ENCODE measurements at places on chromosomes 1 and 21.

DNA sequence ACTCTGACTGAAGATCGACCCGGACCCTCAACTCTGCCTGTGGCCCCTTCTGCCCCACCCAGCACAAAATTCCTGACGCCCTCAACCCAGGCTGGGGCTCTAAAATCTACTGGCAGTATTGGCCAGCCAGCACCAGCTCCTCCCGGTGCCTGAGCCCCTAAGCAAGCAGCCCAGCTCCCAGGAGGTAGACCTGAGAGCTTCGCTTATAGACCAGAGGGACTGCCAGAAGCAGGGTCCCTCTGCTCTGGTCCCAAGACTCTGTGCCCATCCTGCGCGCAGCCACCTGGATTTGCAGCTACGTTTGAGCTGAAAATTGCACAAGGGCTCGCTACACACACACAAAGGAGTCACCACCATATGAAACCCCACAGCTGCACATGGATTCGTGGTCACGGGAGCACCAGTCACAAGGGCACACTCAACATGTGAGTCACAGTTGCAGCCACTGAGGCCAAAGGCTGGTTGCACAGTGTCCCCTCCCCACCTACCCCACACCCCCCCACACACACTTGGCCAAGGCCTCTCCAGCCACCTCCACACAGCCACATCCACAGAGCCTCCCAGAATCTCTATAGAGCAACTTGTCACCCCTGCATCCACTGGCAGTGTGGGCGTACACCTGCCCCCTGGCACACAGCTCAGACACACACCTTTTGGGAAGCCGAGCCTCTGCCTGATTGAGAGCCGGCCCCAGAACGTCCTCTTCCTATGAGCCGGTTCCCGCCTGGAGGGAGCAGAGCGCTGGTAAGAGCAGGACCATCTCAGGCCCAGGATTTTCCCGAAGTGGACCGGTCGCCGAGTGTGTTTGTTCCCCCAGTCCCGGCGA, 1.1 kb upstream of the DMBX1 start:
- DNase-seq = no peak

- DNase-seq = no peak
Observed at GRCh38 chr21:38914528-38915293, 109.0 kb downstream of the ETS2 start.

DNA sequence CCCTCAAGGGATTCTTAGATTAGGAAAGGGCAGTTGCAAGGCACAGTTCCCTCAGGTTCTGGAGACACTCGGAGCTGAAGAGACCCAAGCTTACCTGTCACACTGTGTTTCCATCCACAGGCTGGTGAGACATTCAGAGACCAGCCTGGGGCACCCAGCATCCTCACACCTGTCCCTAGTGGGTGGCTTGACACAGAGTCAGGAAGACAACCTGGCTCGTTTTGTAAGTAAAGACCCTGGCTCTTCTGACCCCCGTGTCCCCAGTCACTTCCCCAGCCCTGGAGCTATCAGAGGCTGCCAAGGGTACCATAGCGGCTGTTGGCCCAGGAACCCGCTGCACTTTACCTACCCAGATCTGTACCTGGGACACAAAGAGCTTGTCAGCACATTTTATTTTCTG, 409.8 kb downstream of the MATN1 start:
- DNase-seq = no peak

GRCh38 chr1:3015744-3016143, 5.5 kb upstream of the ACTRT2 start:
- no peak for DNase-seq

GRCh38 chr1:11567244-11568065, 86.8 kb downstream of the FBXO2 start:
- DNase-seq = no peak

DNA sequence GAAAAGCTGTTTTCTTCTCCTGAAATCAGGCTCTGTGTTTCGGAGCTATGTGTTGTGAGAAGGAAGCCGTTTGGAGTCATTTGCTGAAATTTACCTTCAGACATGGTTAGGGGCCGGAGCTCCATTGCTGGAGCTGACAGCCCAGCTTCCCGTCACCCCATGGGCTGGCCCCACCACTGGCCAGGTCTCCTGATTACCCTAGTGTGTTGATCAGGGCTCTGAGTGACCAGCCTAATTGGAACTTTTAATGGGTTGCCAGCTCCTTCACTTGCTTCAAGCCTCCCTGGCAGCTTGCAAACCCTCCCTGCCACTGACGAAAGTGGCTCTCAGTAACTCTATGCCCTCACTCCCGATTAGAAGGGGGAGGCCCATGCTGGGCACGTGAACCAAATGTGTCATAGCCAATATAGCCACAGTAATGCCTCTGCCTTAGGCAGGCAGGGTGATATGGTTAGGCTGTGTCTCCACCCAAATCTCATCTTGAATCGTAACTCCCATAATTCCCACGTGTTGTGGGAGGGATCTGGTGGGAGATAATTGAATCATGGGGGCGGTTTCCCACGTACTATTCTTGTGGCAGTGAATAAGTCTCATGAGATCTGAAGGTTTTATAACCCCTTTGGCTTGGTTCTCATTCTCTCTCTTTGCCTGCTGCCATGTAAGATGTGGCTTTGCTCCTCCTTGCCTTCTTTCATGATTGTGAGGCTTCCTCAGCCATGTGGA, 224.1 kb downstream of the TRABD2B start:
- DNase-seq = no peak

- DNase-seq = no peak
Observed at GRCh38 chr1:9309991-9310390, 17.3 kb downstream of the SPSB1 start.

GRCh38 chr1:81298266-81298665, 502.5 kb upstream of the ADGRL2 start:
- no peak for DNase-seq

GRCh38 chr1:79052829-79053449, 46.4 kb upstream of the ADGRL4 start:
- DNase-seq = no peak

GRCh38 chr1:241229711-241230110, 127.3 kb downstream of the RGS7 start:
- DNase-seq = no peak

GRCh38 chr1:75334876-75335389, 200.7 kb downstream of the LHX8 start:
- DNase-seq = no peak

GRCh38 chr1:55898181-55898580, 681.2 kb downstream of the PLPP3 start:
- no peak for DNase-seq

DNA sequence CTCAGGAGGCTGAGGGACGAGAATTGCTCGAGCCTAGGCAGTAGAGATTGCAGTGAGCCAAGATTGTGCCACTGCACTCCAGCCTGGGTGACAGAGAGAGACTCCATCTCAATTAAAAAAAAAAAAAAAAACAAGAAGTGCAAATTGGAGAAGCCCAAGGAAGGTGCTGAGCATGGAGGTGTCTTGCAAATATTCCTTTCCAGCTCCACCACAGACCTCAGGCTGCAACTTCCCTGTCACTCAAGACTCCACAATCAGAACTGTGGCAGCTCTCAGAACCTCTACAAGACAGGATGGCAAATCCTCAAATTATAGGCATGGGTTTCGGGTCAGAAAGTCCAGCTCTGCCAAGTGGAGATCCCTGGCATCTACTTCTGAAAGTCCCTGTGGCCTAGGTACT, 104.4 kb upstream of the TIAM1 start:
- no peak for DNase-seq

- DNase-seq = no peak
Observed at GRCh38 chr1:8361198-8361849, 43.4 kb downstream of the SLC45A1 start.

- DNase-seq = no peak
Observed at GRCh38 chr1:114062477-114063099, 83.3 kb downstream of the OLFML3 start.

DNA sequence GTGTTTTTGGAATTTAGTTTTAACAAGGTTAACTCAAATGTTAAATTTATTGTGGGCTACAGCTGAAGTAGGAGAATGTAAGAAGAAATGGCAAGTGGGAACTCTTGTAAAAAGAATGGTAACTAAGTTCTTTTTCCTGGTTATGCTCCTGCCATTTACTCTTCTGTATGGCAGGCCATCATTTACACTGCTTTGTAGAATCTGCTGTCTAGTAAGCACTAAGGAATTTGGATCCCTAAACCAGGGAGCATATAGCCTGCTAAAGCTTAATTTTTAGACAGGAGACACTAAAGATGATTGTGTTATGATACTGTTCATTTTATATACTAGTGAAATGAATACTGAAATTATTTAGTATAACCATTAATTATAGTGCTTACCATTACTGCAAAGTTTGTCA, 85.3 kb downstream of the CAMTA1 start:
- no peak for DNase-seq

DNA sequence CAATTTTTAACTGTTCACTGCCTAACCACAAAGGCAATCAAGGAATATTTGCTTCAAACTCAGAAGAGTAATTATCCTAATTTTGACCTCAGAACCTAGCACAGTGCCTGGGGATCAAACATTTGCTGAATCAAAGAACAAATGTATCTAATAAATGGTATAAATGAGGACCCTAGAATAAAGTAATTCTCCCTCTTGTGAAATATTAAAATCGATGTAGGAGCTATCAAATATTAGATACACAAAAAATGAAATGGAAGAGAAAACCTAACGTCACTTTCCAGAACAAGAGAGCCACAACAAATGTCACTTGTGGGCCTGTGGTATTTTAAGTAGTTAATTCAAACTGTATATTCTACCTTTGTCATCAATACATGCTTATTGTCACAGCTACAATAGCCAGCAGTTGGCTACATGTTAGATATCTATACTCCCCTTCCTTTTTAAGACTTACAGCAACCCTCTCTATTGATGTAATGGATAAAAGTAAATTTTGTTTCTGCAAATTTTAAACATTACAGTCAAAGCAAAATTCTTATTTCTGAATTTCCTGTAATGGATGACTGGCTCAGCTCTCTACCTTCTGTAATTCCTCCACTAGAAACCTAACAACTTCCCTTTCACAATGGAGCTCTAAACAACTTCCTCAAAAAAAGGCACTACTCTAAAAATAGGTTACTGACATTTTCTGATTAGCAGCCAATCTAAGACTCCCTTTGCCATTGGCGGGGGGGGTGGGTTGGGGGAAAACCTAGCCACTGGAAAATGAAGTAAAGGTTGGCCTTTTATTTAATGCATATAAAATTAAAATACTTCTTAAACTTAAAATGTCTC, 37.6 kb downstream of the PUM1 start:
- DNase-seq = no peak

DNA sequence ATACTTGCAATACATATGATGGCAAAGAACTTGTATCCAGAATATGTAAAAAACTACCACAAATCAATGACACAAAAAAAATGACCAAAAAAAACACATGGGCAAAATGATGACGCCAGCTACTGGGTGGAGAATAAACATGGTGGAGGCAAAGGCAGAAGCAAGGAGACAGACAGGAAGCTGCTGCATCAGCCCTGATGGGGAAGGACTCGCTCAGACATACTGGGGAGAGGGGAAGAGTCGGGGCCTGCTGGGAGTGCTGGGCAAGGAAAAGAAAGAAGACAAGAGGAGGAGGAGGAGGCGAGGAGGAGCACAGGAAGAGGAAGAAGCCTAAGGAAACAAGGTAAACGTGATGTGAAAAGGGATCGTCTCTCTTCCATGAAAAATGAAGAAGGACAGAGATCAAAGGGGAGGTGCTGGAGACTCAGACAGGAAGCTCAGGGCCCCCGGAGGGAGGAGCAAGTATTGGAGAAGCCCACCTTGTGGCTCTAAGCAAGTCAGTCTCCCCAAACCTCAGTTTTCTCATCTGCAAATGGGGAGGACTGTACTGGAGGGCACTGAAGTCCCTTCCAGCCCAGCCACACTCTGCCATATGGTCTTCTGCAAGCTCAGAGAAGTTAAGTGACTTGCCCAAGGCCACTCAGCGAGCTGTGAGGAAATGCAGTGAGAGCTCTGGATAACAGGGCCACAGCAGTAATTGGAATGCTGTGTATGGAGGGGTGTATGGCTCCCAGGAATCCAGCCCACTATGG, 24.2 kb downstream of the OLFML2B start:
- DNase-seq = no peak

- no peak for DNase-seq
Observed at GRCh38 chr21:38351961-38352521, 95.2 kb downstream of the KCNJ15 start.

DNA sequence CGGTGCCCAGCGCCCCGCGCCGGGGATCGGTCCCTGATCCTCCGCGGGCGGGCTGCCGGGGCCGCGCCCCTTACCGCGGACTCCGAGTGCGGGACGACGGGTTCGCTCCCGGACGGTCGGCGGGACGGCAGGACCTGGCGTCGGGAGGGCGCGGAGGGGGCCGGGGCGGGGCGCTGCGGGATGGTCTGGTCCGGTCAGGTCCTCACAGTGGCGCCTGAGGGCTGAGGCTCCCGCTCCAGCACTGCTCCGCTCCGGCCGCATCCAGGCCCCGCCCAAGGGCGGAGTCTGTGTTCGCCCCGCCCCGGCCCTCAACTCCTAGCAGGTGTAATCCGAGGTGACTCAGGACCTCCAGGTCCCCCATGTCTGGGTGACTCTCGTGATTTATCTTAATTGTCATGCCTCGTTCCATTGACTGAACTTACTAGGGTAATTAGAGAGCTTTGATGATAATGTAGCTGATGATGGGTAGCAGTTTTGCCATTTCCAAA, at the start of gene RAB3B:
Gene RAB3B, minus strand, starts transcription at position 223 of the 488 bp plus-strand sequence. CDS start 13,583 bp downstream, outside the sequence.
- peak; percentile 37 for DNase-seq

DNA sequence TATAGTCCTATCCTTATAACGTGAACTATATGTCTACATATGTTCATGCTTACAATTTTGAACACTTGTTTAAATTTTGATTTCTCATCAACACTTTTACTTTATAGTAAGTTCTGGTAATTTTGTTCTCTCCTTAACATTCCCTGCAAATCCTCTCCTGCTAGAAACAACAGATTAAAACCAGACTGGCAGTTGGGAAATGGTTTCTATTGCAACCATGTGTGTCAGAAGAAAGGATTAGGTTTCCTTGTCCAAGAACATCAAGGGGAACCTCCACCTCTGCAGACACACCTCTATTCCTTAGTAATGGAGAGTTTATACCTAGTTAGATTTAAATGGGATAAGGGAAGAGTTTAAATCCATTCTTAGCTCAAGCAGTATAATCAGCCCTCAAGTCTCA, 3.3 kb upstream of the WARS2 start:
- no peak for DNase-seq

- DNase-seq = no peak
Observed at GRCh38 chr1:161080441-161081405, 8.6 kb downstream of the NECTIN4 start.

Data from right renal pelvis (tissue), 4 donors.